ENCODE measurements at places on chromosomes 13 and 19.
A peak's percentile ranks its signal among the peaks of the same experiment; 100 is the strongest.

- DNase-seq = no peak
These were observed 22.7 kb upstream of the LRCH1 start for GRCh38 chr13:46530084-46530935.

- no peak for DNase-seq
These were observed 408.4 kb downstream of the SPRY2 start for GRCh38 chr13:79932556-79932955.

- no peak for DNase-seq
These were observed 465.7 kb downstream of the MYO16 start for GRCh38 chr13:109095126-109095525.

GRCh38 chr13:73731564-73731963 lies 402.6 kb downstream of the KLF12 start:
- DNase-seq = no peak

DNA sequence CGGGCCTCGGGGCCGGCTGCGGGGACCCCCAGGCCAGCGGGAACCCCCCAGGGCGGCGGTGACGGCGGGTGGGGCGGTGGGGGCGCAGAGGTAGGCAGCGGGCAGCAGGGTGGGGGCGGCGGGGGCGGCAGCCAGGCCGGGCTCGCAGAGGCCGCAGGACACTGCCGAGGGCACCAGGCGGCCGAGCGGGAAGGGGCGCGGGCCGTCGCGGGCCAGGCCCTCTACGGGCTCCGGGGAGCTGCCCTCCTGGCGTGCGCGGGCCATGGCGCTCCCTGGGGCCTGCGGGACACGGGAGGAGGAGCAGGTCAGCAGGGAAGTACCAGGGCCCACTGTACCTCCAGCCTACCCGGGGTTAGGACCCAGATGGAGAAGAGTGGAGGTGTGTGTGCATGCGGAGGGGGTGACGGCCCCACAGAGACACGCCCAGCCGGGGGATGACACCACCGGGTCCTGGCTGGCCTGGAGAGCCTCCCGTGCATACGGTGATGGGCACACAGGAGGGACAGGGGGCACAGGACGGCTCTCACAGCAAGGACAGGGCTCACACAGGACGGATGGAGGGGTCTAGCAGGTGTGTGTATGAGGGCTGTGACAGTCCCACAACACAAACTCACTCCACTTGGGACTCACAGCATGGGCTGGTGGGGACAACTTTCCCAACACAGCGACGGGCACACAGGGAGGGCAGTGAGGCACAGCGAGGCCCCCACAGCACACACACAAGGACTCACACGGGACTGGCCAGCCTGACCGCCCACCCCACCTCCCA lies 2.6 kb downstream of the BBC3 start:
- DNase-seq = peak; percentile 22

DNA sequence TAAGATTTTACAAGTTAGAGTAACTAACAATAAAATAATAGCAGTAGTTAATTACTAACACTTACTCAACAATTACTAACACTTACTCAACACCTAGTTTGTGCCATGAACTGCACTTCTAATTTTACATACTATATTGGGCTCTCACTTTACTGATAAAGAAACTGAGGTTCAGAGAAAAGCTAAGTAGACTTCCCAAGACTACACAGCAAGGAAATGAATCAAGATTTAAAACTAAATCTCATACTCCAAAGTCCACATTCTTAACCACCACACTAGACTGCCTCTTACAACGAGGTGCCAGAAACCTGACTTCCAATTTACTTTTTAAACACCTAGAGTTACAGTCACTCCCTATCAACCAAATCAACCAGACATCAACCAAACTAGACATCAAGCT lies 25.1 kb downstream of the RBM26 start:
- no peak for DNase-seq

GRCh38 chr19:50512999-50513745 lies 541 bp downstream of the ASPDH start:
- DNase-seq = no peak

GRCh38 chr19:46133101-46133627 lies 8.7 kb upstream of the IGFL3 start:
- no peak for DNase-seq

GRCh38 chr19:4456476-4456842 lies 1.1 kb downstream of the UBXN6 start:
- no peak for DNase-seq

DNA sequence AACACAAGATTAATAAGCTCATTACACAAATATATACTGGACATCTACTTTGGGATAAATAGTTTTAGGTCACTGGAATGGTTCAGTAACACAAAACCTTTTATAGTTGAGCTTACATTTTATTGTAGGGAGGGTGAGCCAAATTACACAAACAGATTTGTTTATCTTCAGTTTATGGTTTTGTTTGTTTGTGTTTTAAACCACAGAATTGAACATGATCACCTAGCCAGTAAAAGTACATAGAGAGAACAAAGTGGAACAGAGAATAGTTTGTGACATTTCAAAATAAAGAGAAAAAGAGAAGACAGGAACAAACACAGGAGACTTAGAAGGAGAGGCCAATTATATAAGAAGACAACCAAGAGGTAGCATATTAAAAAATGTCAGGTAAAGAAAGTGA lies 1930.2 kb upstream of the PCDH20 start:
- no peak for DNase-seq

DNA sequence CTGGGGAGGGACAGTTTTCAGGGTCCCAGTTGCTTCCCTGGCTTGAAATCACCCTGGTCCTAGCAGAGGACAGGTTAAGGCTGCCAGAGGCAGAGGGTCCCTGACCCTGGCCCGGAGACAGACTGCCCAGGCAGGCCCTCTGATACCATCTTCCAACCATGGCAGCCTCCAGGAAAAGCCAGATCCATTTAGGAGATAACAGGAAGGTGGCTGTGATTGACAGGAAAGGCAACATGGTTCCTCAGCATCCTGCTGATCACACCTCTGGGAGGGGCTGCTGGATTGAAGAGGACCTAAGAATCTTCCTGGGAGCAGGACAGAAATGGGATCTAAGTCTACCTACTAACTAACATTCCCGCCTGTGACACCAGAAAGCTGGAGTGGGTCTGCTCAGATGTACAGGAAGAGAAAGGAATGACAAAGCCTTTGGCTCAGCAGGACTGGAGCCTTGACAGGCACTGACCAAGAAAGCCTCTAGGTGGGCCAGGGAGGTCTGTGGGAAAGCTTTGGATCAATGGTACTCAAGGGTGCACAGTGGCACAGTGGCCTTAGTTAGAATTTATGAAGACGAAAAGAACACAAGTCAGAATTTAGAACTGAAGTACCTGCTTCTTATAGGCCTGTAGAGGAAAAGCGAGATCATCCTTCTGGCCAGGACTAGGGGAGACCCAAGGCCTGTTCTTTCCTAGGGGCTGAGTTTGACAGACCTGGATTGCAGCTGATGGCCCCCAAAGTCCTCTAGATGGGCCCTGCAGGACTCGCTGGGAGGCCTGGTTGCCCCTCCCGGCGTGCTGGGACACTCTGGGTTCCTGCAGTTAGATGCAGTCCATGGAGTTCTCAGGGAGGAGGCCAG lies 2.3 kb upstream of the PRKACA start:
- no peak for DNase-seq

Data from T follicular helper cell (primary cell).